Caki2 (cell line): ENCODE measurements at places on chromosomes 1 and 21. TPM values are rescaled to one million over a fixed set of nuclear protein-coding genes. Genes with fewer than 3 reads are reported as not detected.

Gene OR6K3
- not detected in 2 replicates for total RNA-seq

Gene CAPN9
- total RNA-seq: not detected in 2 replicates

- DNase-seq: peak; percentile 56
Measured at GRCh38 chr1:24702511-24703293, 42.5 kb upstream of the CLIC4 start.

- DNase-seq: no peak
Measured at GRCh38 chr1:172946814-172947507, 103.8 kb downstream of the TNFSF18 start.

- DNase-seq: no peak
Measured at GRCh38 chr1:235835226-235835625, 31.5 kb downstream of the LYST start.

DNA sequence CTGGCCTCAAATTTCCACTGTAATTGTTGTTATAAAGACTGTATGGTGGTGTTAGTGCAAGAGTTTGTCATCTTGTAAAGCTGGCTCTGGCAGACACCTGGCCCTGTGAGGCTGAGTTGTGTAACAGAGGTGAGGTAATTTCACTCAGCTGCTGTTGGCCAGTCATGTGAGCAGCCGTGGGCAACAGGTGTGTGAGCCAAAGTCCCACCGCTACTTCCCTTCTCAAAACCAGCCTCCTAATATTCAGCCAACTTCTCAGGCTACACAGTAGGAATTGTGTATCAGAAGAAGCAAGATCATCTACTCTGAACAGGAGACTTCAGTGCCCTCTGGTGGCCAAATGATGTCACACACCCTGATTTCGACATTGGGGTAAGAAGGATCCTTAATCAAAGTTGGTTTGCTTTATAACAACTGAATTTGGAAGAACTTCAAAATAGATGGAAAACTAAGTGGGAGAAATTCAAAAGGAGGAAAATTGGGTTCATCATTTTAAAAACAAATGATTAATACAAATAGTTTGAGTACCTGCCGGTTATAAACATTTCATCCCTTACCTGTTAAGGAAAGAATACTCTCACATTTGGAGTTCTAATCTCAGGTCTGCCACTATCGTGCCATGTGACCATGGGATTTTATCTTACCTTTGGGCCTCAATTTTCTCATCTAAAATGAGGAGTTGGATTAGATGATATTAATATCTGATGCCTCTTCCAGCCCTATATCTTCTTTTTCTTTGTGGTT, 2.6 kb upstream of the CREG1 start:
- DNase-seq: peak; percentile 58

- peak; percentile 22 for DNase-seq
Measured at GRCh38 chr1:224579526-224579925, 36.6 kb upstream of the CNIH3 start.

DNA sequence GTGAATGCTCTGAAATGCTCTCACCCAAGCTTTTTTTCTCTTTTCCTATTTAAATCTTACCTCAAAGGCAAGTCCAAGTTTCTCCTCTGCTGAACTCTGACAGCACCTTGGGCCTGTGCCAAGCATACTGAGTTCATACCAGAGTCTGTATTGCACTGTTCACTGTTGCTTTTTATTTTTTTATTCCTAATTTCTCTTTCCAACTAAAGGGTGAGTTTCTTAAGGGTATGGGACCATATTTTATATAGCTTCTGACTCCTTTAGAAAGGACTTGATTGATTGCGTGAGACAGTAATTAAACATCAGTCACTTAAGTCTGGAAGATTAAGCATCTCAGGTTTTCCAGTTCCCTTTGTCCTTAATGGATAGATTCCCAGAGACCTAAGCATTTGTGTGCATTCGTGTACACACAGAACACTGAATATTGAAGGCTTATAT, 69.9 kb downstream of the CACHD1 start:
- no peak for DNase-seq

DNA sequence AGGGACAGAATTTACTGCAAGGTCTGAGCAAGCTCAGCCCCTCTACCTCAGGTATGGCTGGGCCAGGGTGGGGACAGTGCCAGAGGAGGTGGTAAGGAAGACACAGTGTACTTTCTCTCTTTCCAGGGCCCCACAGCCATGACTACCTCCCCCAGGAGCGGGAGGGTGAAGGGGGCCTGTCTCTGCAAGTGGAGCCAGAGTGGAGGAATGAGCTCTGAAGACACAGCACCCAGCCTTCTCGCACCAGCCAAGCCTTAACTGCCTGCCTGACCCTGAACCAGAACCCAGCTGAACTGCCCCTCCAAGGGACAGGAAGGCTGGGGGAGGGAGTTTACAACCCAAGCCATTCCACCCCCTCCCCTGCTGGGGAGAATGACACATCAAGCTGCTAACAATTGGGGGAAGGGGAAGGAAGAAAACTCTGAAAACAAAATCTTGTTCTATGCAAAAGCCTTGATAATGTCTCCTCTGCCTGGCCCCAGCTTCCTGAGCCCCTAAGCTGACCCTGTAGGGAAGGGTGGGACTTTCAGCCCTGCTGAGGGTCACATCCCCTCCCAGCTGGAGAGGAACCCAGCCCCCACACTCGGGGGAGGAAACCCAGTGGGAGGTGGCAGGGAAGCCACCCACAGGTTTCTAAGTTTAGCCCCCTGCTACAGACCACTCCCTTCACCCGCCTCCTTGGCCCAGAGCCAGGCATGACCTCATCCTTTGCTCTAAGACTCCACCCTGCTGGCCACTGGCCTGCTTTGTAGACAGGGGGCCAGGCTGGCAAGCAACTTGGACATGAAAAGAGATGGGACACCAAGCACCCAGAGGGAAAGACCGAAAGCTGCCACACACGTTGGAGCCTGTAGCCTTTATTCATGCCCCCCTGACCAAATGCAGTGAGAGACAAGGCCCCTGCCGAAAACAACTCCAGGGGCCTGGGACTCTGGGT, 6.4 kb downstream of the RHOC start:
- DNase-seq: peak; percentile 83

- no peak for DNase-seq
Measured at GRCh38 chr1:47951545-47952235, 45.5 kb downstream of the TRABD2B start.
